ENCODE measurements at places on chromosomes 5 and 9.
A peak's percentile ranks its signal among the peaks of the same experiment; 100 is the strongest.

DNA sequence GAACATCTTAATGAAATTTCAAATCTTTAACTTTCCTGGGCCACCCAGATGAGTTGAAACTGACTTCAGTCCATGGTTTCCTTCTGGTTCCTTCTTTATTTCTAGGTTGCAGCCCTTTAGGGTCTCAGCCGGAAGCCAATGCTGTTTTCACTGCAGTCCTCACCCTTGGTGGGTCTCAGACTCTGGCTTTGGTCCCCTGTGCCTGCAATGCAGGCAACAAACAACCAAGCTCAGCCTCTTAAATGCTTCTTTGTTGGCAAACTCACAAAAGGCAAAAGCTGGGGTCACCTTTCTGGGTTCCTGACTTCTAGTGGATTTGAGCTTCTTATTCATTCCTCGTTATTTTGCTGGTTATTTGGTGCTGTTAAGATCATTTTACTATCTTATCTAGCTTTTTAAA lies 19.3 kb upstream of the APC start:
- DNase-seq, result no peak

GRCh38 chr5:138216799-138217198 lies 3.7 kb upstream of the CDC23 start:
- no peak for DNase-seq

DNA sequence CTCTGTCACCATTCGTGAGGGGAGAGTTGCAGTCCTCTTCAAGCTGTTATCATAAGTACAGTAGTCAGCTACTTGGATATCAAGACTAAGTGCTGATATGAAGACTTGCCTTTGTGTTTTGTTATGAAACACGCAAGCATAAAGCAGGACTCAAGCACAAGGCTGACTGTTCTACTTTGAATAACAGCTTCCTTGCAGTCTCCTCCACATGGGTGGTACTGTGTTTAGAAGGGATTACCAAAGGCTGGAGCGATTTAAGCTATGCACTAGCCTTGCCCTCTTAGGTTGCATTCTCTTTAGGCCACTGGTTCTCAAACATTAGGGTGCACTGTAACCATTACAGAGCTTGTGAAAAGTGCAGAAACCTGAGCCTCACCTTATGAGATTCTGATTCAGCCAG lies 41.4 kb downstream of the SLC25A51 start:
- no peak for DNase-seq

DNA sequence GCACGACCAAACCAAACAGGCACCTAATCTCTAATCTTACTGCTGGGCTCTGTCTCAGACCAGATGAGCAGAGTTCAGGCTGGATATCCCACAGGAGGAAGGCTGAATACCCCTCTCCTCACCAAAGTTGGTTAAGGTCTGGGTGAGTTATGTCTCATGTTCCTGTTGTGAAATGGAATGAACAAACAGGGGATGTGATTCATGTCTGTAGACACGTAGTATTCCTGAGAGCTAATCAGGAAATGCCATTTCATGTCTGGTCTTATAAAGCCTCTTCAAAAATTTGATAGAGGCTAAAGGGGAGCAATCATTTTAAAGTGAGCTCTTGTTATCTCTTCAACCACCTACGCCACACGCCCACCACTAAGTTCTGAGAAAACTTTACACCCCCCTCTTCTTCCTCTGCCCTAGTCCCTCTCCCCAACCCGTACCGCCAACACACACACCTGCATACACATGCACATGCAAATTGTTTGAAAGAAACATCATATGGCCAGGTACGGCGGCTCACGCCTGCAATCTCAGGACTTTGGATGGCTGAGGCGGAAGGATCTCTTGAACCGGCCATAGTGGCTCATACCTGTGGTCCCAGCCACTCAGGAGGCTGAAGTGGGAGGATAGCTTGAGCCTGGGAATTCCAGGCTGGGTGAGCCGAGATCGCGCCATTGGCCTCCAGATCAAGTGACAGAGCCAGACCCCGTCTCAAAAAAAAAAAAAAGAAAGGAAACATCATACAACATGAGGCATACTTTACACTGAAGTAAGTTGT lies 69.8 kb upstream of the RAI14 start:
- DNase-seq, result peak; percentile 43

DNA sequence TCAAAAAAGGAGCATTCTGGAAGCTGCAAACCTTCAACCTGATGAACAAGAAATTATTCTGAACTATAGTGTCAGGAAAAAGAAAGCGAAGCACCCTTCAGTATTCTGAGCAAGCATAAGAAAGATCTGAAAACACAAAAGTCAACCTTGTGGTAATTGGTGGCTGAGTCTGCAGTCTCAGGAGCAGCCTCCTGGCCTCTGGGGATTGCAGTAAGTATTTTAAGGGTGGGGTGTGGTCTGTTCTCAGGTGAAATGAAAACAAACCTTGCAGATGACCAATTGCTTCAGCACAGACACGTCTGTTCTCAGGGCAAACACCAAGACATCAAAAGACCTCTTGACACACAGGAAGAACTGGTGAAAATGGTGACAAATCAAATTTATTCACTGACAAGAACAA lies 147.8 kb upstream of the RAPGEF1 start:
- no peak for DNase-seq

- no peak for DNase-seq
Measured at GRCh38 chr9:90061187-90061586, 456.4 kb downstream of the GADD45G start.

- no peak for DNase-seq
Measured at GRCh38 chr9:31445960-31446359, 938.5 kb upstream of the ACO1 start.

- no peak for DNase-seq
Measured at GRCh38 chr9:15299374-15299939, 7.6 kb downstream of the TTC39B start.

DNA sequence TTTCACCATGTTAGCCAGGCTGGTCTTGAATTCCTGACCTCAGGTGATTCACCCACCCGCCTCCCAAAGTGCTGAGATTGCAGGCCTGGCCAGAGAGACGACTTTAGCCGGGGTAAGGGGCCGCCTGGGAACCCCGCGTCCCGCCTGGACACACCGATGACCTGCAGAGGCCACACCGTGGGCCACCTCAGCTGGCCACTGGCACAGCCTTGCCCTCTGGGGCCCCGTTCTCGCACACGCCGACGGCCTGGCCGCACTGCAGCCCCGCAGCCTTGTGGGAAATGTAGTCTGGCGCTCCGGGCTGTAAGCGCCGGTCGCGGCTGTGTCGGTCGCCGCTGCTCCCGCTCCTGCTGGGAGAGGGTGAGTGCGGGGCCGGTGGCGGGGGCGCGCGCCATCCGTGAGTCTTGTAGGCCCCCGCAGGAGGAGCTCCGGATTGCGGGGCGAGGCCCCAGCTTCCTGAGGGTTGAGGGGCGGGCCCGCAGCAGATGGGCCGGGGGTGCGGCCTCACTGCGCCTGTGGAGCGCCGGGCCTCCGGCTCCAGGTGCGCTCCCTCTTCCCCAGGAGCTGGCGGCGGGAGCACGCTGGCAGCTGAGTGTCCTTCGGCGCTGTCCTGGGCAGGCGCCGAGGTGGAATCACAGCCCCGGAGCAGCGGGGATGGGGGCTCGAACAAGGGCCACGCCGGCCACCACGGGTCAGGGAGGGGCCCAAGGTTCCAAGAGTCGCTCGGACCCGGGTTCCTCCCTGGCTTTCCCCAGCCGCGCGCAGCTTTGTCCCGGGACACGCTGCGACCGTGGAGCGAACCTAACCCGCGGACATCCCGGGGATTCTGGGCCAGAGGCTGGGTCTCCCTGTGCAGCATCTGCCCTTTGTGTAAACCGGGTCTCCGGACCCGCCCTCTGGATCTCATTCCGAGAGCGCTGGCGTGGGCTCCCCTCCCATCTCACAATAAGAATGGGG lies at the start of gene ZFP2:
ZFP2 (plus strand) TSS at position 299 of the 957 bp plus-strand sequence. CDS start 35,401 bp downstream, outside the sequence.
- DNase-seq, result peak; percentile 21

Measured in inflammatory macrophage (primary cell).